ENCODE measurements at places on chromosomes 3 and 15.

- DNase-seq = no peak
These were observed 41.2 kb downstream of the BOC start for GRCh38 chr3:113252553-113252952.

DNA sequence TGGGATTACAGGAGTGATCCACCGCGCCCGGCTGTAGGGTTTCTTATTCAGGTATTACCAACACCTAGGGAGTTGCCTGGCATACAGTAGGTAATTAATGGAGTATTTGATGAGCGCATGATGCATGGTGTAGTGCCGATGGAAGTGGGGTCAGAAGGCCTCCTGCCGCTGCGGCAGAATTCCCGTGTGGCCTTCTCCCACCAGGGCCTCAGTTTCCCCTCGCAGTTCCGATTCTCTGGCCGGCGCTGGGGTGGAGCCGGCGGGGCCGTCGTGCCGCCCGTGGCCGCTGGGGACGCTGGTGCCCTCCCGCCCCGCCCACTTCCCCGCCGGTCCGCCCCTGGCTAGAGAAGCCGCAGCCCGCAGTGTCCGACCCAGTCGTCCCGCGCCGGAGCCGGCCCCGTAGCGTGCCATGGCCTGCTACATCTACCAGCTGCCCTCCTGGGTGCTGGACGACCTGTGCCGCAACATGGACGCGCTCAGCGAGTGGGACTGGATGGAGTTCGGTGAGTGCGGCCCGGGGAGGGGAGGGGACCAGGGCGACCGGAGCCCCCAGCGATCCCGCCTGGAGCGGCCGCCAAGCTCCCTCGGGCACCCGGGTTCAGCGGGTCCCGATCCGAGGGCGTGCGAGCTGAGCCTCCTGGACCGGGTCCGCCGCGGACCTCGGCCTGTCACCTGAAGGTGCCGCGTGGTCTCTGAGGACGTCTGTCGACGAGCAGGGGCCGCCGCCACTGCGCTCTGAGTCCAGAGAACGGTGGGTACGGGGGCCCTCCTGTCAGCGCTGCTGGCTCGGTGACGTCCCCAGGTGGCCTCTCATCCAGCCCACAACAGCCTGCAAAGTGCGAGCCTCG lies at the start of gene IRAK2:
TSS of gene IRAK2 (plus strand) at position 374 of the 848 bp plus-strand sequence. CDS start at position 410, 36 bp downstream.
- no peak for DNase-seq

DNA sequence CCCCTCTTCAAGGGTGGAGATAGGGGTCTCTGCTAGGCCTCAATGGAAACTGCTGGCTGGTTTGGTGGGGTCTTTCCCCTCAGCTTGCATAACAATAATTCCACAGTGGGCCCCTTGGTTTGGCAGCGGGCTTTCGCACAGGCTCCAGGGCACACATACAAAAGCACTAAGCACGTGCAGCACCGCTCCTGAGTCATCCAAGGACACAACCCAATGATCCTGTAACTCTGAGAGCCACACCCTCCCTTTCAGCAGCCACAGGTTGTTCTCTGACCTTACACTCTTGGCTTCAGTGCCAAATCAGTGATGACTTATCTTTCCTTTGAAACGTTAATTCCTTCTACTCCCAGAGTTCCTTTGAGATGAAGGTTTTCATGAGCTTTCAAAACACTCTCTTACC lies 41.7 kb downstream of the DAPK2 start:
- no peak for DNase-seq

- no peak for DNase-seq
These were observed 572.0 kb upstream of the NR2F2 start for GRCh38 chr15:95758451-95758850.

DNA sequence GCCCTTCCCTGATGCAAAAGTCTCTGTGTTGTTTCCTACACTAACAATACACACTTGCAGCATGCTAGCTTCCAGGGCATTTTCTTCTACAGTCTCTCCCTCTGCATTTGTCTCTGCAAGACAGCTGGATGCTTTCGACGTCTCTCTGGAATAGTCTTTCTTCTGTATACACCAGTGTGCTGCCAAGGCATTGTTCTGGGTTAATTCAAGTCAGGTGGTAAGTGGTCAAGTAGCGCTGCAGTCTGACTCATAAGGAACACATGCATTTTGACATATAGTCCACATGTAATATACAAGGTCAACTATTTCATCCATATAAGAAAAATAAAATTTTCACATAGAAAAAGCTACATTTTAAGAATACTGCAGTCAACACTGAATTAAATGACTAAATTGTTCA lies 92.7 kb downstream of the MYLK start:
- DNase-seq = no peak

DNA sequence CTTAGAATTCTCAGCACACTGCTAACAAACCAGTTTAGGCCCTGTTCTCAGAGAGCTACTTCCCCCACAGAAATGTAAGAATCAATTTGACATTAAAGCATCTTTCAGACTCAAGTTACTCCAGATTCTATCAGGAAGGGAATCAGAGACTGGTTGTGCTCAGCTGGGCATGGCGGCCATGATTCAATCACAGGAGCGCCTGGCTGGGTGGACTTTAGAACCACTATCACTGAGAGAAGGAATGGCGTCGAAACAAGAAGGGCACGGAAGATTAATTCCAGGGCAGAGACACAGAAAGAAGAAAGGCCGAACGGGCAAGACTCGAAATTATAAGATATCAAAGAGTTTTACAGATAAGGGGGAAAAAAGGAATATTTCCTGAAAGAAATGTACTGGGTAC lies 6.2 kb downstream of the TNIK start:
- no peak for DNase-seq

DNA sequence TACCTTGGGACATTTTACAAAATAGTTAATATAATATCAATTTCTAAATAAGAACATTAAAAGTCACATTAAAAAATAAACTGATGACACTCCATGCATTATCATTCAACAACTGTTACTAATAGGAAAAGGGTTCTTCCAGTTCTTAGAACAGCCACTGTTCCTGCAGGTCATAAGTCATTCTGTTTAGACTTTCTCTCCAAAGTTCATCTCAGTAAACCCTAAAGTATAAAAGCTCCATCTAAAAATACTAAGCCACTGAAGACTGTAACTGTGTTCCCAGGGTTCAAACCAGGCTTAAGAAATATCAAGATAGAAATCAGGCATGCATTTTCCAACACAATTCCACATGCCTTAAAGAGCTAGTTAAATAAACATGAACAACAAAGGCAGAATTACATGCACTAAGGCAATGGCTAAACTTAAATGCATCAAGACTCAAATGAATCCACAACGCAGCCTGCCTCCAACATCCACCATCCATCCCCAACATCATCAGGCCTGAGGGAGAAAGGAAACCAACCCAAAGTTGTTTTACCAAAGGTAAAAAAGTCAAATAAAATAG lies 46.2 kb downstream of the DMXL2 start:
- DNase-seq = no peak

GRCh38 chr15:39918688-39919385 lies 1.2 kb downstream of the GPR176 start:
- no peak for DNase-seq

DNA sequence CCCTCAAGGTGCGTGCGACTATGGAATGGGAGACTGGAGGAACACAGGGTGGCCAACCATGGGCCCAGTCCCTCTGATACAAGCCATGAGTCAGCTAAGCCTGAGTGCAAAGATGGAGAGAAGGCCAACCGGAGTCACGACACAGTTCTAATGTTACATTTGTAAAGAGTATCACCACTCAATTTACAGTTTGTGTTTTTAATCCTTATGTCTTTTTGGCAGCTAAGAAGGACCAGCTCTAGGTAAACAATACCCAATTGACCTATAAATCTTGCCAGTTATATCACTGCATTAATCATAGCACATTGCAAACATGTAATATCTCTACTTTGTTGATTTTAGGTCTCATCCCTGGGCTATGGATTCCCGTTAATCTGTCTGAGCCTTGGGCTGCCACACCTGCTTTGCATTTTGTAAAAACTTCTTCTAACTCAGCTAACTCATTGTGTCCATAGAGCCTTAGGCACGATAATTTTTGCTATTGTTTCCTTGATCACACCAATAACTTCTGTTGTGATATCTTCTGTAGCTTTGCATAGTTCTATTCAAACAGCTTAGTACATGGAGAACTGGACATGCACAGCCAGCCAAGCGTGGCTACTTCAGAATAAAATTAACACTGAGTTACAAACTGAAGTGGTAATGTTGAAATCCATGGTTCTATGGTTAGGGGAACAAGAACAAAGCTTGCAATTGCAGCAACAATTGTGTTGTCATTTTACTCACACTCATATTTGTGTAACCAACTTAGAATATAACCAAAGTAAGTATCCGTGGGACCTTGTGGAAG lies 50.3 kb downstream of the LSM3 start:
- DNase-seq = no peak

- no peak for DNase-seq
These were observed 47.0 kb downstream of the GYG1 start for GRCh38 chr3:149038322-149038721.

DNA sequence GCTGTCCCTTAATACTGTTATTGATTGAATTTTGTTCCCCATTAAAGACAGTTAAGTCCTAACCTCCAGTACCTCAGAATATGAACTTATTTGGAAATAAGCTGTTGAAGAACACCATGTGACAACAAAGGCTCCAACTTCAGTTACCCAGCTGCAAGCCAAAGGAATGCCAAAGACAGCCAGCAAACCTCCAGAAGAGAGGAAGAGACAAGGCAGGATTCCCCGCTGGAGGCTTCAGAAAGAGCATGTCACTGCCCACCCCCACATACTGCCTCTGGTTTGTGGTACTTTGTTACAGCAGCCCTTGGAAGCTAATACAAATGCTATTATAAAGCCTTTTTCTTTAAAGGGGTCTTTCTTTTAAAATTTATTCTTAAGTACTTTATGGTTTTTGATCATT lies 18.4 kb upstream of the NEK10 start:
- DNase-seq = no peak

DNA sequence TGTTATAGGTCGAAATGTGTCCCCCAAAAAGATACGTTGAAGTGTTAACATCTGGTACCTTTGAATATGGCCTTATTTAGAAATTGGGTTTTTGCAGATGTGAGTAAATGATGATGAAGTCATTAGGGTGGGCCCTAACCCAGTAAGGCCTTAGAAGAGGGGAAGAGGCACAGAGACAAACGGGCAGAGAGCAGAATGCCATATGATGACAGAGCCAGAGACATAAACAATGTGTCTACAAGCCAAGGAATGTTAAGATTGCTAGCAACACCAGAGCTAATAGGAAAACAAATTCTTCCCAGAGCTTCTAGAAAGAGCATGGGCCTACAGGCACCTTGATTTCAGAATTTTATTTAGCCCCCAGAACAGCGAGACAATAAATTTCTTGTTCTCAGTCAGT lies 693.1 kb upstream of the NECTIN3 start:
- no peak for DNase-seq

DNA sequence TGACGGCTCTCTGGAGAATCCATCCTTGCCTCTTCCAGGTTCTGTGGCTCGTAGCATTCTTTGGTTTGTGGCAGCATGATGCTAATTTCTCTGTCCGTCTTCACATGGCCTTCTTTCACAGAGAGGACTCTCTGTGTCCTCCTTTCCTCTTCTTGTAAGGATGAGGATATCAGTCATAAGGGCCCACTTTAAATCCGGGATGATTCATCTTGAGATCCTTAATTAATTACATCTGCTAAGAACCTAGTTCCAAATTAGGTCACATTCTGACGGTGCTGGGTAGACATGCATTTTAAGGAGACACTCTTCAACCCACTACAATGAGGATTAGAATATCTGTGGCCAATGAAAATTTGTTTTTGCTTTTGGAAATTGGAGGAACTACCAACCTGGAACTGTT lies 15.7 kb upstream of the GXYLT2 start:
- DNase-seq = no peak

- no peak for DNase-seq
These were observed 444.9 kb downstream of the LPP start for GRCh38 chr3:188598894-188599293.
